ENCODE measurements at places on chromosomes 11 and 22.

GRCh38 chr11:8283100-8283464, 19.4 kb upstream of the LMO1 start:
- DNase-seq: no peak

GRCh38 chr11:100821198-100821597, 134.1 kb downstream of the ARHGAP42 start:
- DNase-seq: no peak

DNA sequence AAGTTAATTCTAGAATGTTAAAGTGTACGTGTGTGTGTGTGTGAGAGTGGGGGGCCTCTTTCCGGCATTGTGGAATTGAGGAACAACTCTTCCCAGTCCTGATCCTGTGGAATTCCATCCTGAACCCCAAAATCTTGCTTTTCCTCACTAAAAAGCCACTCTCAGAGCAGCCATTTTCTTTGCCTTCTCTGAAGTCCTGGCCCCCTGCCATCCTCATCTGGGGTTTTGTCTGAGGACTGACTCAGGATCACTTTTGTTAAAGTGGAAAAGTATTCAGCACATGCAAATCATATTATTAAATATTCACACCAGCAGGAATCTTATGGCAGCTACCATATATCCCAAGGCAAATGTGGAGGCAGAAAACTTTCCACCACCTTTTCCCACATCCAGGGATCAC, 3.8 kb downstream of the SCN4B start:
- DNase-seq: no peak

DNA sequence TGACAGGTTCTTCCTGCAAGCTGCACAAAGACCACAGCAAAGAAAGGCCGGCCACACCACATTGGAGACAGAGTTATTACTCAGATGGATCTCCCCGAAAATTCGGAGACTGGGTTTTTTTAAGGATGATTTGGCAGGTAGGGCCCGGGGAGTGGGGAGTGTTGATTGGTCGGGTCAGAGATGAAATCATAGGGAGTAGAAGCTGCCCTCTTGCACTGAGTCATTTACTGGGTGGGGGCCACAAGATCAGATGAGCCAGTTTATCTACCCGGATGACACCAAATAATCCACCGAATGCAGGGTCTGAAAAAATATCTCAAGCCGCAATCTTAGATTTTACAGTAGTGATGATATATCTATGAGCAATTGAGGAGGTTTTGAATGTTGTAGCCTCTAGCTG, 401.8 kb upstream of the FAT3 start:
- DNase-seq: no peak

DNA sequence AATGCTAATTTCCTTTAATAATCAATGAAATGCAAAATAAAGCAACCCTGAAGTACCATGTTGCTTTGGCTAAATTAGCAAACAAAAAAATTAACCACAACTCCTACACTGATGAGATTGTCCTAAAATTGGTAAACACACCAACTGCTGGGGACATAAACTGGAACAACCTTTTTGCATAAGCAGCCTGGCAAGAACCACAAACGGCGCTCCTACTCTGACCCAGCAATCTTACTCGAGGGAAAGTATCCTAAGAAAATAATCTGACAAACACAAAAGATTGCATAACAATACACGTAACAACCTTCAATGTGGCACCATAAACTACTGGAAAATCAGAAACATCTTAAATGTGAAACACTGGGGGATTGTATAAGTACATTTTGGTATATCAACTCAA, 189.8 kb upstream of the PITPNB start:
- DNase-seq: no peak

- no peak for DNase-seq
Observed at GRCh38 chr22:44276706-44277356, 35.9 kb downstream of the SHISAL1 start.

GRCh38 chr22:30945653-30946052, 22.9 kb downstream of the MORC2 start:
- DNase-seq: no peak

GRCh38 chr11:111530091-111530490, 10.4 kb upstream of the LAYN start:
- no peak for DNase-seq

- DNase-seq: peak; percentile 48
Observed at GRCh38 chr22:22342697-22343580, 98.4 kb downstream of the VPREB1 start.

DNA sequence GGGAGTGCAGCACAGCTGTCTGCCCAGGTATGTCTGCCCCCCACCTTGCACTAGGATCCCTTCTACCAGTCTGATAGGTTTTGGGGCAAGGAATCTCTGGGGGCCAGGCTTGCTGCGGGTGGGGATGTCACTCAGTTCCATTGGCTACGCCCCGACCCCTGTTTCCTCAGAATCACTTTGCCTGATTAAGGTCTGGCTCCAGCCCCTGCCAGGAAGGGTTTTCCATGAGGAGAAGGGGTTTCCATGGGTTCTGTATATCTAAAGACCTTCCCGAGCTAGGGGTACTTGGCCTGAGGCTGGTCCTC, 14.0 kb downstream of the OTOG start:
- no peak for DNase-seq

- DNase-seq: no peak
Observed at GRCh38 chr11:28251257-28251656, 143.1 kb downstream of the METTL15 start.

GRCh38 chr11:75879737-75880136, 64.7 kb downstream of the UVRAG start:
- DNase-seq: no peak

GRCh38 chr22:30309951-30310741, 16.6 kb downstream of the TBC1D10A start:
- DNase-seq: no peak

DNA sequence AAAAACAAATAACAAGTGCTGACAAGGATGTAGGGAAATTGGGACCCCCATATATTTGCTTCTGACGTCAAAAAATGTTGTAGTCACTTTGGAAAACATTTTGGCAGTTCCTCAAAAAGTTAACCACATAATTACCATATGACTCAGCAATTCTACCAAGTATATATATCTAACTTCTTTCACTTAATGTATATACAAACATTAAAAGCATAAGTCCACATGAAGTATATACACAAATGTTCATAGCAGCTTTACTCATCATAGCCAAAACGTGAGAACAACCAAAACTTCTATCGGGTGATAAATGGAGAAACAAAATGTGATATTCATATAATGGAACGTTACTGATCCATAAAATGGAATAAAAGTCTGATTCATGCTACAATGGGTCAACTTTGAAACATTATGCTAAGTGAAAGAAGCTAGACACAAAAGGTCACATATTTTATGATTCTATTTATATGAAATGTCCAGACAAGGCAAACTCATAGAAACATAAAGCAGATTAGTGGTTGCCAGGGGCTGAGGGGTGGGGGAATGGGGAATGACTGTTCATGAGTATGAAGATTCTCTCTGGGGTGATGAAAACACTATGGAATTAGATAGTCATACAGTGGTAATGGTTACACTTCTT, 48.7 kb upstream of the TEAD1 start:
- DNase-seq: no peak

GRCh38 chr22:41825376-41825775, 7.5 kb upstream of the SREBF2 start:
- no peak for DNase-seq

DNA sequence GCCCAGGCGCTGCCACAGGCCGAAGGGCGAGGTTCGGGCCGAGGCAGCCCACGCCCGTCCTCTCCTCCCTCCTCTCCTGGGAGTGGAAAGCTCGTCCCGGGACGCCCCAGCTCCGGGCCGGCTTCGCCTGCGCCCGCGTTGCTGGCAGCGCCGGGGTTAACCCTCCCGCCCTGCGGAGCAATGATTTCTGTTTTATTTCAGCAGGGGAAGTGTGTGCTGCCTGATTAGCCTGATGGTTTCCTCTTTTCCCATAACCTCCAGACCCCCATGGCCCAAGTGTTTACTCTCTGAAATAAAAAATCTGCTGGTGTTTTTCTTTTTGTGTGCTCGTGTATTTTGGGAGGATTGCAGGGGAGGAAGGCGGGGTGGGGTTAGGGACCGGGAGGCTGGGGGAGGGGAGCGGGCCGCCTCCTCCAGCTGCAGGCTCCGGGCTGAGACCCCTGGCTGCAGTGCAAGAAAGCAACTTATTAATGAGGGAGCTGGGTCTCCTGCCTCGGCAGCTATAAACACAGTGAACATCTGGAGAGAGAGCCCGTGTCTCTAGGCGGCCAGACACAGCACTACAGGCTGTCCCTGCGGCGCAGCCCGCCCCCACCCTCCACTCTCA, 38.6 kb downstream of the ETS1 start:
- DNase-seq: no peak

DNA sequence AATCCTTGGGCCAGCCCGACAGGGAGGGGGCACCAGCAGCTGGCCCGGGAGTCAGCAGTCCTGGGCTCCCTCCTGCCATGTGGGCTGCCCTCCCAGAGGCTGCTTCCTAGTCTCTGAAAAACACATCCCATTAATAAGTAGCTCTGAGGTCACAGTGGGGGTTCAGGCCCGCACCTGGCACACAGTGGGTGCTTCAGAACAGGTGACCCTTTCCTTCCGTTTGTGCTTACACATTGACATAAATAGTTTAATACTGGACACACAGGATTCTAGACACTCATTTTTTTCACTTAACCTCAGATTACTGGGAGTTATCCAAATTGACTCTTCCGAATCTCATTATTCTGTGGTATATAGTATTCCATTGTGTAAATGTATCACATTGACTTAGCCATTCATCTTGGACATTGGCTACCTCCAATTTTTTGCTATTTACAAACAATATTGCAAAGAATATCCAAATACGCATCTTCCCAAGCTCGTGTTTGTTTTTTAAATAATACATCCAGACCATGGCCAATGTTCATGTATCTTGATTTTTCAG, 474 bp upstream of the CHADL start:
- DNase-seq: no peak

DNA sequence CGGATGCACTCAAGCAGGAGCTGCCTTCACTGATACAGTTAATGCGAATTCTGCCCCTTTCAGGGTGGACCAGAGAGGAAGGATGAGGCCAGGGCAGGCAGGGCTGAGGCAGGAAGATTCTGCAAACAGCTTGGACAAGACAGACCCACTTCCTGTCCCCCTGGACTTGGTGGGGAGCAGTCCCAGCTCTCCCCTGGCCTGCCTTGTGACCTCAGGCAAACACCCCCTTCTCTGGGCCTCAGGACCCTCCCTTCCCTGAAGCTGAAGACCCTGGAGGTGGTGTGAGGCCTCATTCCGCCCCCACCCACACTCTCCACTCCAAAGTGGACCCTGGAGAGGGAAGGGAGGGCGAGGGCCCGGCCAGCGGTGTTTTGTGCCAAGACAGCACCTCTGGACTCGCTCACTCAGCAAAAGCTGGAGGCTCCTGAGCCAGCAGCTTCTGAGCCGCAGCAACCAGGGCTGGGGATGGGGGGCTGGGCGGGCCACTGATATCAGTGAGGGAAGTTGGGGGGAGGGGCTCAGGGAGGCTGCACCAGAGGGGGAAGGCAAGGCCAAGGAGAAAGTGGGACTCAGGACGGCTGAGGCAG, 8.5 kb downstream of the RAB3IL1 start:
- DNase-seq: no peak

DNA sequence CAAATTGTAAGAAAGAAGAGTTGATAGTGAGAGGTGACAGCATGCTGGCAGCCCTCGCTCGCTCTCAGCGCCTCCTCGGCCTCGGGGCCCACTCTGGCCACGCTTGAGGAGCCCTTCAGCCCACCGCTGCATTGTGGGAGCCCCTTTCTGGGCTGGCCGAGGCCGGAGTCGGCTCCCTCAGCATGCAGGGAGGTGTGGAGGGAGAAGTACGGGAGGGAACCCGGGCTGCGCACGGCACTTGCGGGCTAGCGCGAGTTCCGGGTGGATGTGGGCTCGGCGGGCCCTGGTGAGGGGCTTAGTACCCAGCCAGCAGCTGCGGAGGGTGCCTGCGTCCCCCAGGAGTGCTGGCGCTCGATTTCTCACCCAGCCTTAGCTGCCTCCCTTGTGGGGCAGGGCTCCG, 539.7 kb upstream of the CCDC179 start:
- DNase-seq: no peak

DNA sequence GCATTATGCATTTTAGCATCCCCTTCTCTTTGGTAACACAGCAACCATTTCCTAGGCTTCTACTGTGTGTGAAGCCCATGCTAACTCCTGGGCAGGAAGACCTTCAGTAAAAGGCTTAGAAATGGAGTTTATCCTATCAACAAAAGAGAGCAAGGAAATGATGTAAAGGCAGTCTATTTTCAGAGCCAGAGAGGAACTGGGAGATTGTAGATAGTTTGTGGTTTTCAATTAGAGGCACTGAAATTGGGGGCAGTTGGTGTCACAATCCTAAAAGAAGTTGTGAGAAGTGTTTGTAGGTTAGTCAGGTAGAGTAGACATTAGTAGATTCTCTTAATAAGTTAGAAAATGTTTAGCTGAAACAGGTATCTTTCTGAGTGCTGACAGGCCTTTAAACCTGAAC, 7.1 kb downstream of the ACAD8 start:
- no peak for DNase-seq

- DNase-seq: no peak
Observed at GRCh38 chr11:33384220-33384619, 127.0 kb downstream of the HIPK3 start.

DNA sequence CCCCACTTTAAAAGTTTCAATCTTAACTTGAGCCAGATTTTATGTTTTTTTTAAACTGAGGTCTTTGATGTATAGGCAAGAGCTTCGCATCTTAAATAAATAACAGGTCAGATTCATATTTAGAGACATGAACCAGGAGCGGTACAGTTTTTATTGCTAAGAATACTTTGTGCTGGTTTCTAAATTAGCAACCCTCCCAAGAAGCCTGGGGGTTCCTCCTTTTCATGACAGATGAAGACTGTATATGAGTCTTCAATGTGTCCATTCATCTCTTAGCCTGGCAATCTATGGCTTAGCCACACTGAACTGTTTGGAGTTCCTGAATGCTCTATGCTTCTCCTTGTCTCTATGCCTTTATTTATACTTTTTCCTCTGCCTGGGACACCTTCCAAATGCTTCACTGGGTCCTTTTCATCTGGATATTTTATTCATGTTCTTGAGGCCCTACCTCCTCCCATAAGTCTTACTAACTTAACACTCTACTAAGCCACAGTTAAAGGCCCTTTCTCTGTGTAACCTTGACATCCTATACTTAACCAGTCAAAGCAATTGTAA, 338.6 kb downstream of the INSC start:
- no peak for DNase-seq
